ENCODE measurements at places on chromosomes 3 and 15. TPM values are rescaled to one million over a fixed set of nuclear protein-coding genes. Genes with fewer than 3 reads are reported as not detected.

Gene CCDC191
- 0.88 TPM for total RNA-seq

Gene REC114
- not detected for total RNA-seq

GRCh38 chr3:153287017-153287416 lies 125.0 kb downstream of the RAP2B start:
- no peak overlapping the region for H3K27ac ChIP-seq
- no peaks in the 10 kb centered on the region for H3K36me3 ChIP-seq
- H3K4me3 ChIP-seq, result no peak overlapping the region
- no peaks in the 10 kb centered on the region for H3K27me3 ChIP-seq

DNA sequence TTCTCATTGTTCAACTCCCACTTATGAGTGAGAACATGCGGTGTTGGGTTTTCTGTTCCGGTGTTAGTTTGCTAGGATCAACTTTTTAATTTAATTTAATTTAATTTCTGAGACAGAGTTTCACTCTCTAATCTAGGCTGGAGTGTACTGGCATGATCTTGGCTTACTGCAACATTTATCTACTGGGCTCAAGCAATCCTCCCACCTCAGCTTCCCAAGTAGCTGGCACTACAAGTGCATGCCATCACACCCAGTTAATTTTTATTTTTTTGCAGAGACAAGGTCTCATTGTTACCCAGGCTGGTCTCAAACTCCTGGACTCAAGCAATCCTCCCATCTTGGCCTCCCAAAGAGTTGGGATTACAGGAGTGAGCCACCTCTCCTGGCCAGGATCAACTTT lies 82.7 kb downstream of the GPR156 start:
- H3K27ac ChIP-seq, result no peak overlapping the region
- H3K27me3 ChIP-seq, result no peaks in the 10 kb centered on the region
- H3K36me3 ChIP-seq, result no peaks in the 10 kb centered on the region
- DNase-seq, result no peak
- H3K4me3 ChIP-seq, result no peak overlapping the region

Gene TMEM207
- total RNA-seq, result not detected

DNA sequence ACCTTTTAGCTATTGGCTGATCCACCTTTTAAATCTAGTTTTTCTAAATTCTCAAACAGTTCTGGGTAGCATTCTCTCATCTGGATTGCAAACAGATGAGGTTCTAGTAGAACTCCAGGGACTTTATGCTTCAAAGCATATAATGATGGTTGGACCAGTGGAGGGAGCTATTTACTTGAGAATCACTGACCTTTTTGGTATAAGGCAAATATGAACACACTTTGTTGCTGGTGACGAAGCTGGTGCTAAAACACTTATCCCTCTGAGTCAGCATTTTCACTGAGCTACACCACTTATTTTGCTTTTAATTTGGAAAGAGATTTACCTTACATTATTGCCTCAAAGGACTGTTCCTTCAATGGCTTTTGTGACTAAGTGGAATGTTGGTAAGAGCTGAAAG lies 58.6 kb upstream of the SLITRK3 start:
- H3K36me3 ChIP-seq, result 0 out of 2 replicates have a peak, but pooled peaks cover under 1% of the 10 kb centered on the region
- H3K27me3 ChIP-seq, result no peaks in the 10 kb centered on the region
- no peak for DNase-seq

Gene PLCL2
- 3.3 TPM for total RNA-seq

Gene UBE3A
- total RNA-seq, result 81.3 TPM

Gene NECTIN3
- total RNA-seq, result 56.8 TPM

DNA sequence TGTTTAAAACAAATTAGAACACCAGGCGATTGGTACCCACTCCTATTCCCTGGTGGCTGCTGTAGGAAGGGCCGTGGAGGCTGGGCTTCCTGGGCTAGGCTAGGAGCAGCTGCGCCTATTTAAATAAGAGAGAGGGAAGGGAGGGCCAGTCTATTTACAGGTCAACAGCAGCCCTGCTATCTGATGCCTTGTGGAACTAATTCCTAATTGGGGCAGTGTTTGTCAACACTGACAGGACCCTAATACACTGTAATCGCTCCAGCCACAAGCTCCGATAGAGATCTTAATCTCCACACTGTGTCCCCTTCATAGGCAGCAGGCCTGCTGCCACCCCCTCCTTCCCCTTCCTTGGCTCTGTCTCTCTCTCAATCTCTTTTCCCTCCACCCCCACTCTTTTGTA lies 116.9 kb upstream of the SOX14 start:
- H3K4me1 ChIP-seq, result no peaks in the 10 kb centered on the region
- H3K27me3 ChIP-seq, result peaks cover 3% of the 10 kb centered on the region
- no peak overlapping the region for H3K4me3 ChIP-seq
- no peak overlapping the region for H3K27ac ChIP-seq
- peaks cover 4% of the 10 kb centered on the region for H3K36me3 ChIP-seq

Gene SRGAP3
- 0.79 TPM for total RNA-seq

DNA sequence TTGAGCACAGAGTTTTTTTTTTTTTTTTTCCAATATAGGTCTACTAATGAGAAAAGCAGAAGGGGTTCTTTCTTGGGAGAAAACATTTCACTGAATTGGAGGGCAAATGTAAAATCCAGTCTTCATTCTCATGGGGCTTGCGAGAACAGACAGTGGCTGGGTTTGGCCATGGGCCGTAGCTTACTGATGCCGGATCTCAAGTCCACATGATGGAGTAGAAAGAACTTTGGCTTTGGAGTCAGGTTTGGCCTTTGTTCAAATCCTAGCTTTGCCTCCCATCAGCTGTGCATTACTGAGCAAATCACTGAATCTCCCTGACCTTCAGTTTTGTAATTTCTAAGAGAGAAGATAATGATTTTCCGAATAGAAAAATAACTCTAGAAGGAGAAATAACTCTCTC lies 59.7 kb downstream of the LMCD1 start:
- DNase-seq, result no peak
- H3K4me3 ChIP-seq, result no peak overlapping the region
- H3K4me1 ChIP-seq, result peaks cover 25% of the 10 kb centered on the region
- H3K27me3 ChIP-seq, result no peaks in the 10 kb centered on the region

- no peak for DNase-seq
- peaks cover 19% of the 10 kb centered on the region for H3K27me3 ChIP-seq
- no peak overlapping the region for H3K27ac ChIP-seq
- no peak overlapping the region for H3K4me3 ChIP-seq
- H3K4me1 ChIP-seq, result peaks cover 17% of the 10 kb centered on the region
Observed at GRCh38 chr15:73724212-73724611, 28.9 kb downstream of the INSYN1 start.

- no peak overlapping the region for H3K4me3 ChIP-seq
- no peaks in the 10 kb centered on the region for H3K36me3 ChIP-seq
- DNase-seq, result no peak
- H3K4me1 ChIP-seq, result peaks cover 42% of the 10 kb centered on the region
- H3K27ac ChIP-seq, result no peak overlapping the region
- H3K27me3 ChIP-seq, result peaks cover 2% of the 10 kb centered on the region
Observed at GRCh38 chr3:12369598-12369997, 80.7 kb downstream of the PPARG start.

- peaks cover 4% of the 10 kb centered on the region for H3K36me3 ChIP-seq
- no peak for DNase-seq
- no peak overlapping the region for H3K27ac ChIP-seq
- no peaks in the 10 kb centered on the region for H3K27me3 ChIP-seq
- H3K4me3 ChIP-seq, result no peak overlapping the region
Observed at GRCh38 chr15:46636206-46636605, 1001.4 kb downstream of the SQOR start.

GRCh38 chr3:62343755-62344154 lies 29.6 kb downstream of the FEZF2 start:
- H3K27ac ChIP-seq, result no peak overlapping the region
- H3K36me3 ChIP-seq, result no peaks in the 10 kb centered on the region
- no peaks in the 10 kb centered on the region for H3K27me3 ChIP-seq
- no peaks in the 10 kb centered on the region for H3K4me1 ChIP-seq
- DNase-seq, result no peak
- no peak overlapping the region for H3K4me3 ChIP-seq

Gene PIGZ
- 4.3 TPM for total RNA-seq

DNA sequence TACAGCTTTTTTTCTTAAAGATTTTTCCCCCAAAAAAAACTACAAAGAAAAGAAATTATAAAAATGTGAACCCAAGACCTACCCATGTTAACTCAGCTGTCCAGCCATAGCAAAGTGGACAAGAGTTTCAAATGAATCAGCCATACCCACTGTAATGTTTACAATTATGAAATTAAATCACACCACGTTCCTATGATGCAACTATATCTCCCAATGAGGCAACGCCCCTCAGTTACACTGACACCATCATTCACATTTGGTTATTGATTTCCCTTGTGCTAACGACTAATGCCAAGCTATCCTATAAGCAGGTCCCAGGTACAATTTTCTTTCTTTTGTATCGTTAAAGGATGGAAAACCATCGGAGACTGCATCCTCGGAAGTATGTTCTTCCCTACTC lies 115.1 kb upstream of the ICE2 start:
- H3K27ac ChIP-seq, result no peak overlapping the region
- H3K4me1 ChIP-seq, result peaks cover 20% of the 10 kb centered on the region
- no peak for DNase-seq
- no peak overlapping the region for H3K4me3 ChIP-seq
- H3K27me3 ChIP-seq, result peaks cover 31% of the 10 kb centered on the region
- H3K36me3 ChIP-seq, result no peaks in the 10 kb centered on the region

DNA sequence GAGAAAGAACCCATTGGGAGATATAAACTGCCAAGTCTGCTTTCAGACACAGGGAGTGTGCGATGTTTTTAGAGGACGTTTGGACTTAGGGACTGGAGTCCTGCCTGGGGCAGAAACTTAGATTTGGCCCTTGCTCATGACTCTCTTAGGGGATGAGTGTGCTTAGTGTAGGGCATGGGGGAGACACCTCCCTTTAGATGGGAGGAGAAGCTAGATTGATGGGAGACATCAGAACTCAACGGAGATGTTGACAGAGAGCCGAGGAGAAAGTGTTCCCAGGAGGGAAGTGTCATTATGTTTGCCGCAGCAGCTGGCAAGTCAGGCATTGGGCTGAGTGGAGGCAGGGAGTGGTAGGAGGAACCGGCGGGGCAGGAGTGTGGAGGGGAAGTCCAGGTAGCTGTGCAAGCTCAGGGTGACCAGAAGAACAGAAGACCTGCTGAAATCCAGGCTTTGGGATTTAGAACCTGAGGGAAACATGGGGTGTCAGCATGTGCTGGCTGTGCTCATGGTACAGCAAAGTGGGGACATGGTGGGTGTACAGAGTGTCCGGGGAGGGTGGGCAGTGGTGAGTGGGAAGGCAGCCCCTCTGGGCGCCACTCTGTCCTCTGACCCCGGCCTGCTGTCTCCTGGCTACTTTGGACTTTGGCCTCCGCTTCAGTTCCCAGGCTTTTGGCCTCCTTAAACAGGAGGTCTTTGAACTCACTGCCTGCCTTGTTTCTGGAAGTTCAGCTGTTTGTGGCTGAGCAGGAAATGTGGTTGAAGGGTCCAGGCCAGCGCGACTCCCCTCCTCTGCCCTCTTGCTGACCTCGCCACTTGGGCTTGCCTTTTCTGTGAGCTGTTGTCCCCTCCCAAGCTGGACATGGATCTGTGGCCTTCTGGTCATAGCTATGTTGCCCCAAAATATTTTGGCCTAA lies 324.0 kb upstream of the LRRFIP2 start:
- DNase-seq, result no peak
- H3K4me1 ChIP-seq, result no peaks in the 10 kb centered on the region
- no peak overlapping the region for H3K4me3 ChIP-seq
- H3K27ac ChIP-seq, result no peak overlapping the region
- peaks cover 13% of the 10 kb centered on the region for H3K27me3 ChIP-seq
- no peaks in the 10 kb centered on the region for H3K36me3 ChIP-seq

- peaks cover 72% of the 10 kb centered on the region for H3K4me1 ChIP-seq
- H3K27ac ChIP-seq, result peak overlapping the region; percentile 80
- peak; percentile 92 for DNase-seq
- H3K27me3 ChIP-seq, result peaks cover 2% of the 10 kb centered on the region
- peak overlapping the region; percentile 21 for H3K4me3 ChIP-seq
Observed at GRCh38 chr3:119184796-119185570, 11.6 kb downstream of the UPK1B start.

DNA sequence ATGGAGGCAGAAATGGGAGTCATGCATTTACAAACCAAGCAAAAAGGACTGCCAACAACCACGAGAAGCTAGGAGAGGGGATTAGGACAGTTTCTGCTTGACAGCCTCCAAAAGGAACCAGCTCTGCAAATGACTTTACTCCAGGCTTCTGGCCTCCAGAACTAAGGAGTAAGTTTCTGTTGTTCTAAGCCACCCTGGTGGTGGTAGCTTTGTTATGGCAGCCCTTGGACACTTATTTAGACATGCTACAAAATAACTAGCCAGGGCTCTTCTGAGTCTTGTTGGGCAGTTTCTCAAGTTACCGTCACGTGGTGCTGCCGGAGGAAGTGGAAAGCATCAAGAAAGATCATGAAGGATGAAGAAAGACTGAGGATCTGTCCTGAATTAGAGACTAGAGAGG lies 386.5 kb downstream of the LRTM1 start:
- no peak for DNase-seq
- no peaks in the 10 kb centered on the region for H3K27me3 ChIP-seq
- no peak overlapping the region for H3K27ac ChIP-seq
- H3K36me3 ChIP-seq, result no peaks in the 10 kb centered on the region

DNA sequence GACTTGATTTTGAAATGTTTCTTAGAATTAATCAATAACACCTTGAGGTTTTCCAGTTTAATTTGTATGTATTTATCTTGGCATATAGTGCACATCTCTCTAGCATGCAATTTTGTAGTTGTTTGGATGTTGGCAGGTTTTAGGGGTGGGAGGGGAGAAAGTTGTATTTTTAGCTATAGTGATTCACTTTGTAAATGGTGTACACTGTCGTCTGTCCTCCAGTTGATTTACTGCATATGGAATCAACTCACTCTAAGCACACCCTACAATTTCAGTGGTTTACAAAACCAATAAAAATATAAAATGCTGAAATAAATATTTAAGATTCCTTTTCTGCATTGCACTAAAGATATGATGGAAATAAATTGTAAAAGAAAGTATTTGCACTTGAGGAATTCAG lies 199.1 kb downstream of the CDIN1 start:
- H3K4me3 ChIP-seq, result 0 out of 2 replicates have a peak overlapping the region, but pooled peaks have one; percentile 23
- no peaks in the 10 kb centered on the region for H3K27me3 ChIP-seq
- peak overlapping the region; percentile 74 for H3K27ac ChIP-seq
- peaks cover 22% of the 10 kb centered on the region for H3K36me3 ChIP-seq
- peaks cover 47% of the 10 kb centered on the region for H3K4me1 ChIP-seq

DNA sequence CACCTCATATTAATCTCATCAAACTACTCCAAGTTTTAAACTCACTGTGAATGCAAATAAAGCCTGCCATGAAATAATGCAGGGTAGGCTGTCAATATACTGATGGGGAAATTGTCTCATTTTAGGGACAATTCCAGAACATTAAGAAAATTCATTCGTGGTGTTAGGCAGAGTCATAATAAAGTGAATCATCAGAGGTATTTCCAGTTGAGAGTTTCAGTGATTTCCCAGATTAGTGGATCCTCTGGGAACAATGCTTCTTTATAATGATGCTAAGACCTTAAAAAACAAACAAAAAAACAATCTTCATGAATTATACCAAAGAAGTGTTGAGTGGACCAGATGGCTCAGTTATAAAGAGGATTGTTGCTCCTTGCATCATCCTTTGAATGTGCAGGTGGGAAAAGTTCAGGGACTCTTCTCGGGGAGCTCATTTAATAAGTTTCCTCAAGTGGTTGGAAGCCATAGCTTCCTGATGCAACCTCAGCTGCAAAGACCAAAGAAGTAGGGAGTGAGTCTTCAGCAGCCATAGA lies 360.9 kb upstream of the TRIM42 start:
- no peak overlapping the region for H3K4me3 ChIP-seq
- no peak for DNase-seq
- no peaks in the 10 kb centered on the region for H3K4me1 ChIP-seq
- H3K27me3 ChIP-seq, result peaks cover 4% of the 10 kb centered on the region

GRCh38 chr3:81516042-81516441 lies 245.4 kb downstream of the GBE1 start:
- DNase-seq, result no peak
- H3K4me3 ChIP-seq, result no peak overlapping the region
- peaks cover 9% of the 10 kb centered on the region for H3K36me3 ChIP-seq
- peaks cover 10% of the 10 kb centered on the region for H3K4me1 ChIP-seq
- no peak overlapping the region for H3K27ac ChIP-seq

Gene CHRM5
- not detected for total RNA-seq

Measured in HFFc6 (cell line).